ENCODE measurements at places on chromosomes 6 and 20.
A peak's percentile ranks its signal among the peaks of the same experiment; 100 is the strongest.

GRCh38 chr20:4161401-4162251 lies 146.3 kb upstream of the RNF24 start:
- no peak for DNase-seq

DNA sequence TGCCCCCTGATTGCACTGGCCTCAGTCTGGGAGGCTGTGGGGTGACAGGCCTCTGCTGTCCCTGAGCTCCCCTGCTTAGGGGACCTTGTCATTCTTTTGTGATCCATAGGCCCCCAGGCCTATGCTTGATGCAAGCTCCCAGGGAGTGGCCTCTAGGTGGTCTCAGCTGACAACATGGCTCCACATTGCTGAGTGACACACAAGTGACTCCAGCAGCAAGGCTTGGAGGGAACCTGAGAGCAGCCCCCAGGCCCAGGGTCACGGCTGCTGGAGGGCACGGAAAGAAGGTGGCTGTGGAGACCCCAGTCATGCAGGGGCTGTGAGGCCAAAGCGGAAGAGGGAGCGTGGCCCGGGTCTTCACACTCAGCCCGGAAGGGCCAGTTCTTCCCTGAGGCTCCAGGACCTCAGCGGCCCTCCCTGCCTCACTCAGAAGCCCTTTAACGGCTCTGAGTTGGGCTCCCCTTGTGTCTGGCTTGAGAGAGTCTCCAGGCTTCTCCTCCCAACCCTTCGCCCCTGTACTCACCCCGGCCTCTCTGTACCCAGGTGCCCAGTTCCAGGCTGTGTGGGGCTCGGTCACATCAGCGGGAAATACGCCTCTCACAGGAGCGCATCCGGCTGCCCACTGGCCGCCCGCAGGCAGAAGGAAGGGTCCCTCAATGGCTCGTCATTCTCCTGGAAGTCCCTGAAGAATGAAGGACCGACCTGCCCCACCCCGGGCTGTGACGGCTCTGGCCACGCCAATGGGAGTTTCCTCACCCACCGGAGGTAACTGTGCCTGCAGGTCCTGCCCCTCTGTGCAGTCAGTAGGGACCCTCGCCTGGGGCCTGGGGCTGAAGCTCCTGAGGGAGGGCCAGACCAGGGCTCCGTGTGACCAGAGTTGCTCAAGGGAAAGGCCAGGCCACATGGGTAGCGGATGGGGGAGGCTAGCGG lies 23.7 kb upstream of the PCMTD2 start:
- no peak for DNase-seq

- no peak for DNase-seq
Observed at GRCh38 chr6:36615018-36615761, 21.0 kb downstream of the SRSF3 start.

GRCh38 chr6:17808609-17809008 lies 101.9 kb upstream of the NUP153 start:
- DNase-seq, result no peak

DNA sequence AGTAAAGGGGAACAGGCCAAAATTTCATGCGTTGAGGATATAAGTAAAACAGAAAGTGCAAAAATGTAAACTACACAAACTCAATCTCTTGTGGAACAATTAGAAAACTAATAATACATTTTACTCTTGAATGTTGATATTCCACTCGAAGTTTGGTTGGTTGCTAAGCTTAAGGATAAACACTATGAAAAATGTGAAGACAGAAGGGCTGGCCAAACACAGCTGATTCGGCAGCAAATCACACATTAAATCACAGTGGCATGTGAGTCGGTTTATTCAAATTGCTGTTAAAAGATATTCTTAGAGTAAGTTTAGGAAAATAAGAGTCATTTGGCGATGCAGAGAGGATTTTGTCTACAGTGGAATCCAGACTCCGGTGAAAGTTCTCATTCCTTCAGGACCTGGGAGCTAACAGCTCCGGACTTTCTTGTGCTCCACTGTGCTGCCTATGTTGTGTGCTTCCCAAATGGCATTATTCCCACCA lies 1.4 kb upstream of the EPM2A start:
- no peak for DNase-seq

DNA sequence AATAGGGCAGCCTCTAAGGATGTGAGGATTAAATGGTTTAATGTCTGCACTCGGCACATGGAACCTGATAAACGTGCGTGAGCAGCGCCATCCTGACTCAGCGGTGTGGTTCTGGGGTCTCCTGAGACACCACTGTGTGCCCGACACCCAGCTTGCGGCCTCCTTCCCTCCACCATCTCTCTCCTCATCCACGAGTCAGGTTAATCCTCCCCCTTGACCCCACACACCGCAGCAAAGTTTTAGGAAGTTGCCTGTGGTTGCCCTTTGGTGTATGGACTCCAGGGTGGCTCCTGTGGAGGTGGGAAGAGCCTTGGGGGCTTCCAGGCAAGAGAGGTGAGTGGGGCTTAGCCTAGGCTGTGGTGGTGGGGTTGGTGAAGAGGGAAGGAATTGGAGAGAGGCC lies 68.2 kb downstream of the PHACTR3 start:
- DNase-seq, result no peak

GRCh38 chr6:41334482-41335040 lies 847 bp upstream of the NCR2 start:
- DNase-seq, result no peak

DNA sequence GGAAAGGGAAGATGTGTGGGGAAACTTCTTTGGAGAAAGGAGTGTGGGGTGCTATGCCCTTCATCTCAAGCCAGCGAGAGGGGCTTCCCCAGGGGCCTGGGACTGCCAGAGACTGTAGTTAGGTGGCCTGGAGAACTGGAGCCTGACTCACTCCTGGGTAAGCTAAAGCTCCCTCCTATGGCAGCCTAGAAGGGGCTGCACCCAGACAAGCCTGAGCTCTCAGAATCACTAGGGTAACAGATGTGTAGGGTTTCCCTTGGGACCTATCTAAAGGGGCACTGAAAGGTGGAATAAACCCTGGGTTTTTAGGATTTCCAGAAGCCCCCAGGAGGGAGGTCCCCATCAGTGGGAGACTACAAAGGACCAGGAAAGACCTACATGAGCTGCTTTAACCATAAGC lies 1.6 kb upstream of the ARMC2 start:
- DNase-seq, result no peak

DNA sequence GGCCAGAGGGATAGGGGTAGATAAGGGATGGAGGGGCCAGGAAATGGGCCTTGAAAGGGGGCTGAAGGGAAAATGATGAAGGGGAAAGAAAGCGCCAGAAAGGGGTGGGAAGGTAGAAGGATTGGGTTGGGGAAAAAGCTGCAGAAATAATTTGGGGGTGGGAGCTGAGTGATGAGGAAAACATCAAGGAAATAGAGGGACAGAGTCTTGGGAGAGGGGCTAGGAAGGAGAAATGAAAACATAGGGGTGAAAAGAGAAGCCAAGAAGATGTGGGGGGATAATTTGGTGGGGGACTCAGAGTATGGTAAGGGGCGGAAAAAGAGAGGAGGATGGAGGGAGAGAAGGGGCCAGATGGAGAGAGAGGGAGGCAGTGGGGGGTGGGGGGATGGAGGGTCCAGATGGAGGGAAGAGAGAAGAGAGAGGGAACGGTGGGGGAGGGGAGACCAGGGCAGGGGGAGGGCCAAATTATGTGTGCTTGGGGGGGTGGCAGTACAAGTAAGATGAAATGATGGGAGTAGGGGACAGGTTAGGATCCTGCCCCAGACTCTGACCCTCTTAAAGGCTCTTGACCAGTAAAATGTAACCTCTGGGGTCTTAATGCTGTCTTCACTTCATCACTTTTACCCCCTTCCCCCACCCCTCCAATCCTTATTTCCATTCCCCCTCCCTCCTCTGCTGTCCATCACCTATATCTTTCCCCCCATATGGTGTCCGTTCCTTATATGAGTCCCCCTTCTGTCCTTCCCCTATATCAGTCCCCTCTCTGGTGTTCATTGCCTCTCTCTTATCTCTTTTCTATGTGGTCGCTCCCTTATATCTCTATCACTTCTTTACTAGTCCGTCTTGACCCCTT lies 852 bp downstream of the SYNGAP1 start:
- DNase-seq, result no peak

GRCh38 chr6:38086346-38086745 lies 266.8 kb downstream of the ZFAND3 start:
- DNase-seq, result no peak

DNA sequence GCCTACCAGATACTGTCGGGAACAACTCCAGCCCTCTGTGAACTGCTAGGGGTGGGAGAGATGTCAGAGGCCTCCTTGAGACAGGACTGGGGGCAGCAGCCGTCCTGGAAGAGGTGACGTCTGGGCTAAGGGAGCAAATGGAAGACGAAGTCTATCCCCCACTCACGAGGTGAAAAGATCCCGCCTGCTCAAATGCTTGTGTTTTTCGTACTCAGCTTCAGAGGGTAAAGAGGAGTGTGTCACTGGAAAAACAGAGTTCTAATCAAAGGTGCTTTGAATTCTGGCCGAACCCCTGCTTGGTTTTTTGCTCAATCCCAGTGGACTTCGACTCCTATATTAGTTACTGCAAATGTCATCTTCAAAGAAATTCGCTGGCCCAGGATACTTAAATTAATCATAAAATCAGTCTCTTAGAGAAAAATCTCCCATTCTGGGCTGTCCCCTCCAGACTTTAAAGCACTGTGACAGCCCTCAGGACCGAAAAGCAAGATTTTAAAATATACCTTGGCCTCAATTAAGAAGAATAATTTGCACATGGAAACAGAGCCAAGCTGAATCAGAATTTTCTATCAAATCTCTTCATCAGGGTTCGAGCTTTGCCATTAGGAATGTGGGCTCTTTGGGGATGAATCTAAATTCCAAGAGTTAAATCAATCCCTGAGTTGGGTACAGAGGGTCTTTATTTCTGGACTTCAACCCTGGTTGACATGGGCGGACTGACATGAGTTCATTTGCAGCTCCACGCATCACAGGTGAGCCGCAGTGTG lies 61.8 kb upstream of the AFDN start:
- DNase-seq, result no peak

- DNase-seq, result no peak
Observed at GRCh38 chr6:5626727-5627426, 365.6 kb downstream of the FARS2 start.

DNA sequence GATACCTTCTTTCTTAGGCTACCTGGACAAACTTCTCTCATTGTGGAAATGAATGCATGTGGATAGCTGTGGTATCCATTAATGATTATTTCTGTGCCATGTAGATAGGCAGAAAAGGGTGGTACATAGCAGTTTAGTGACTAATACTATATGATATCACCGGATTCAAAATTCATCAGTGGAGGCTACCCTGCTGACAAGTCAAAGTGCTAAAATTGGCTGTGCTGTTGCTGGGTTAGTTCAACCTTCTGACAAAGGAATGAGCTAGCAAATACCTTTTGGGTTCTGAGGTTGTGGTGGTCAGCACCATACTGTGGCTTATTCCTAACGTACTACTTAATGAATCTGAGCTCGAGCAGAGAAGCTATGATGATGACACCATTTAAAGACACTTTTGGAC lies 109.1 kb downstream of the TFAP2B start:
- DNase-seq, result no peak

DNA sequence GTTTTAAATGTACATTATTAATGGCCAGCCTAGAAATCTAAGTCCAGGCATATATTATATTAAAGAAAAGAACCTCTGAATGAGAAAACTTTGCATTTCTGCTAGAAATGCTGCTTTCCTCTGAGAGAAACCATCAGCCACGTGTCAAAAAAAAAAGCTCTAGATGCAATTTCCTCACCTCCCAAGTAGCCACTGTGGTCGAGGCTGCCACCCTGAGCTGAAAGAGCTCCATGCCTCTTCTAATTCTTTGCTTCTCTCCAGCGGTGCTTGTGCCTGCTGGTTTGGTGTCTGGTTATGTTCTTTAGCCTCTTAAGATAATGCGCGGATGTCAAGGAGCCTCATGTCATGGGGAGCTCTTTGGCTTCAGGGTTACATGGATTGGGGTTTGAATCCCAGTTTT lies 316.0 kb downstream of the TFAP2C start:
- no peak for DNase-seq

DNA sequence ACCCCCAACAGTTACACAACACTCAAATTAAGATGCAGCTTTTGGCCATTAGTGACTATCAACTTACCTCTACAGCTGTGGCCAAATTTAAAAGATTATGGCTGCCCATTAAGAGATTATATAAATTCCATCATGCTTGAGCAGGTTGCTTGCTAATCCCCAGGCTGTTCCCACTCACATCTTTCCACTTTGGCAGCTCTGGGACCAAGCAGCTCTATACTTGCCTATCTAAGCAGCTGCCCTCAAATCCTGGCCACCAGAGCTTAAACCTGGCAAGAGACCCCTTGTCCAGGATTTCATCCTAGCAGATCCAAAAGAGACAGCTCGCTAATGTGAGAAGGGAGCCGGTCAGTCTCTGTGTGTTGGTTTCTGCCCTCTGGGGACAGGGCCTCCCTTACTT lies 127.9 kb downstream of the SLC23A2 start:
- DNase-seq, result no peak

GRCh38 chr6:126701676-126702560 lies 362.0 kb downstream of the CENPW start:
- no peak for DNase-seq

- peak; percentile 22 for DNase-seq
Observed at GRCh38 chr20:41738604-41739206, 120.5 kb upstream of the CHD6 start.

DNA sequence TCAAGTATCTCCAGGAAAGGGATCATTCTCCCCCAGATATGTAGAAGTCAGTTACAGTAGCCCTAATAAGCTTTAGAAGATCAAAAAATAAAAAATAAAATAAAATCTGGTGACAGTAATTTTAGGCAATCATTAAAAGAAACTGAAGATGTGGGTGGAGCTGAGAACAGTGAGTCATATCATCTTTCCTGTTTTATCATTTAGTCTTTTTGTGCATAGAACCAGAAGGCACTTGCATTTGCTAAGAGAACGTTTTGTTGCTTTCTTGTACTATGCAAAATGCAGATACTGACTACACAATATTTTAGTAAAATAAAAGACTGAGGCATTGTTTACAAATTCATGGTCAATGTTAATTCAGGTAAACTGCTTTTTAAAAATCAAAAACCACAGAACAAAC lies 497.4 kb upstream of the EPHA7 start:
- no peak for DNase-seq

DNA sequence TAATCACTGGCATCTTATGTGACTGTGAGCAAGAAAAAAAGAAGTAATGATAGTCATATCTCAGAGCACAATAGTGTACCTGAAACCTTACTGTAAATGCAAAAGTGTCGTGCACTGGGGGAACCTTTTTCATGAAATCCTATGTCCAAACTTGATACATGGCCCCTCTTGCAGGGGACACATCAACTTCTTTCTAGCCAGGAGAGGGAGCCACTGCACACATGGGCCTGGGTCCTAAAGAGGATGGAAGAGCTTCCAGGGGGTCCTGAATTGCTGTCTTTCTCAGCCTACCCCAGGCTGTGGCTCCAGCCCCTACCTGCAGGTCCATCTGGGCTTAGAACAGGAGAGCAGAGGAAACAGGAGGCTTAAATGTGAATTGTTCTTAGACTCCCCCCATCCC lies 165.7 kb downstream of the SOD2 start:
- DNase-seq, result no peak

- peak; percentile 47 for DNase-seq
Observed at GRCh38 chr6:26327450-26328264, 37.3 kb upstream of the BTN3A2 start.
